ENCODE measurements at places on chromosomes 2 and 18.

DNA sequence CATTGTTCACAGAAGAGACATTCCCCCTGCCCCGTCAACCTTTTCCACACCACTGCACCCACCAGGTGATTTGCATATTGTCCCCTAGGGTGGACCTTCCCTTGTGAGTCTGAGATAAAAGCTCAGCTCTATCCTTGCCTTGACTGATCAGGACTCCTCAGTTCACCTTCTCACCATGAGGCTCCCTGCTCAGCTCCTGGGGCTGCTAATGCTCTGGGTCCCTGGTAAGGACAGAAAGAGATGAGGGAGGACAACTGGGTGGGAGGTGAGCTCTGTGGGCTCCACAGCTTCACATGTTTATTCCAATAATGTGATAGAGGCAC, 1160.1 kb downstream of the RPIA start:
- no peak for DNase-seq

GRCh38 chr18:33560686-33561370, 17.2 kb upstream of the ASXL3 start:
- DNase-seq, result peak; percentile 45

GRCh38 chr2:20537423-20538307, 90.8 kb downstream of the RHOB start:
- DNase-seq, result no peak

DNA sequence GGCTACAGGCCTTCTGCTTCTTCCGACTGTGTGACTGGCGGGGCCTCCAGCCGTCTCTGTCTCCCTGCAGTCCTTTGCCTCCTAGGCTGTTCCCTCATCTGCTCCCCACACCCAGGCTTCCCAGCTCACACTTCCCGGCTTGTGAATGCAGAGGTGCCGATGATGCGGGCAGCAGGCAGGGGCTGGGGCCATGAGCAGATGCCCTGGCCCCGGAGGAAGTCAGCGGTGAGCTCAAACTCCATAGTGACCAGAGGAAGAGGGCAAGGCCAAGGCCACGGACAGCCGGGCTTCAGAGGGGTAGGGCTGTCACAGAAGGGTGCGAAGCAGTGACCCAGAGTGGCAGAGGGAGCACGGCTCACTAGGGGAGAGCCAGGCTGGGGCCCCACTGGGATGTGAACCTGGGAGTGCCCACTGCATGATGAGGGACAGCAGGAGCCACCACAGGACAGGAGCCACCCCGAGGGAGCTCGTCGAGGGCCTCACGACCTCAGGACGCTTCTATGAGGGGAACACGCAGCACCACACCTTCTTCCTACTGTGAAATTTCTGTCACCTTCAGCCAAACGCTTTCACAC, 515.9 kb downstream of the EIPR1 start:
- no peak for DNase-seq

- no peak for DNase-seq
Measured at GRCh38 chr2:241519669-241520068, 11.3 kb upstream of the STK25 start.

DNA sequence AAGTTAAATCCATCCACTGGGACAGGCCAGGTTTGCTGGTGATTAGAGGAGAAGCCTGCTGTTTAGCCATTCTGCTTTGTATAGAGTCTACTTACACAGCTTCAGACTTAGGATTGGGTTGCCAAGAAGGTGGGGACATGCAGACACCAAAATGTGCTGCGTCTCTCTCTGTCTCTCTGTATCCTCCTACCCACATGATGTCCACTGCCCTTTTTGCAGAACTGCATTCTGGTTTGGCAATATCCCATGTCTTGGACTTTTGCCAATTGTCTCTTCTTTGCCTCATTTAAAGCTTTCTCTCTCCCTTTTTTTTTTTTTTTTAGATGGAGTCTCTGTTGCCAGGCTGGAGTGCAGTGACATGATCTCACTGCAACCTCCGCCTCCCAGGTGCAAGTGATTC, 261.1 kb upstream of the FN1 start:
- DNase-seq, result no peak

GRCh38 chr2:37871456-37872191, 53.5 kb upstream of the RMDN2 start:
- DNase-seq, result peak; percentile 92

- DNase-seq, result peak; percentile 14
Measured at GRCh38 chr2:86364894-86365293, 27.5 kb upstream of the REEP1 start.

DNA sequence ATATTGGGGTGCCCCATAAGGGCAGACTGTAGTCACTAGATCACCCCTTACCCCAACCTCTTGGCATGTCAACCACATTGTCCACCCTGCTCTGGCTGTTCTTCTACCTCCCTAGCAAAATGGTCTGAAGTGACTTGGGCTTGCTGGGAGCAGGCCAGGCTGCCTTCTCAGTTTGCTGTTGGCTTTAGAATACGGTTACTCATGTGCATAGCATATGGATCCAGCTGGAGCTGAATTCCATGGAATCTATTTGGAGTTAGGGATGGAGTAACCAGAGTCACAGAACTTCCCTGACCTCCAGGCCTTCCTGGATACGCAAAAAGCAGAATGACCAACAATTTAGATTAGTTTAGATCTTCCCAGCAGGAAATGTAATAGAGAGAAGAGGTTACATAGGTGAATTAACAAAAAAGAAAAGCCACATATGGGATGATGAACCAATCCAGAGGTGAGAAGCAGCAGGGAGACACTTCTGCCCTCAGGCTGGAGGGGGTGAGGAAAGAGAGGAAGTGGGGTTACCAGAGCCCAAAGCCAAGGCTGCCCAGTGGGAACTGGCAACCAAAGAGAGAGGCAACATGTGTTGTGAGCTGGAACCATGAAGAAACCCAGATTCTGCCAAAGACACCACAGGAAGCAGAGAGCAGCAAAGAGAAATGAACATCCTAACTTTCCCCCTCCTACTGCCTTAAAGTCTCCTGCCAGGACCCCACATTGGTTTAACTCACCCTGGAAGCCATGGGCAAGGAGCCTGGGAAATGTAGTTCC, 26.1 kb downstream of the PKDCC start:
- no peak for DNase-seq

GRCh38 chr2:437756-438393, 150.0 kb upstream of the ALKAL2 start:
- DNase-seq, result no peak

DNA sequence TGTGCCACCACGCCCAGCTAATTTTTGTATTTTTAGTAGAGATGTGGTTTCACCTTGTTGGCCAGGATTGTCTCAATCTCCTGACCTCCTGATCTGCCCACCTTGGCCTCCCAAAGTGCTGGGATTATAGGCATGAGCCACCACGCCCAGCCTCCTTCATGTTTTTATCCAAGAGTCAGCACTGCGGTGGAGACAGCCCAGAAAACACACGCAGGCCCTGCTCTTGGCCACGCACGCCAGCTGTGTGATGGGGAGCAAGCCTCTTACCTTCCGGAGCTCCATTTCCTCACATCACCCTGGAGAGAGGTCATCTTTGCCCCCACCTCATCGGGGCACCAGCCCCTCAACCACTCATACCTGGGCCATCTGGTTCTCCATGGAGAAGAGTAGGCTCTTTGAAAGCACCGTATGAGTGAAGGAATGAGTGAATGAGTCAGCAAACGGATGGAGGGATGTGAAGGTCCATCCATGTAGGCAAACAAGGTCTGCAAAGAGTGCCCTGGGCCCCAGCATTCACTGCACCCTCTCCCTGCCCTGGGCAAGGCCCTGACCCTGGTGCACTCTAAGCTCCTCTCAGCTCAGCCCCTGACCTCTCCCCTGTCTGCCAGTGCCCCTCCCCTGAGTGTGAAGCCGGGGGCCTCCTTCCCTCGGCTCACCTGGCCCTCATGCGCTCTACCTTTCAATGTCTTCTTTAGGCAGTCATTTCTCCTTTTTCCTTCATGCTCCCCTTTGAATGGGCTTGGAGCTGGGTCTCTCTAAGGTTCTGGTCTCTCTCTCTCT, 7.4 kb downstream of the GYPC start:
- DNase-seq, result no peak

GRCh38 chr18:21450503-21450902, 150.0 kb downstream of the ESCO1 start:
- DNase-seq, result no peak

DNA sequence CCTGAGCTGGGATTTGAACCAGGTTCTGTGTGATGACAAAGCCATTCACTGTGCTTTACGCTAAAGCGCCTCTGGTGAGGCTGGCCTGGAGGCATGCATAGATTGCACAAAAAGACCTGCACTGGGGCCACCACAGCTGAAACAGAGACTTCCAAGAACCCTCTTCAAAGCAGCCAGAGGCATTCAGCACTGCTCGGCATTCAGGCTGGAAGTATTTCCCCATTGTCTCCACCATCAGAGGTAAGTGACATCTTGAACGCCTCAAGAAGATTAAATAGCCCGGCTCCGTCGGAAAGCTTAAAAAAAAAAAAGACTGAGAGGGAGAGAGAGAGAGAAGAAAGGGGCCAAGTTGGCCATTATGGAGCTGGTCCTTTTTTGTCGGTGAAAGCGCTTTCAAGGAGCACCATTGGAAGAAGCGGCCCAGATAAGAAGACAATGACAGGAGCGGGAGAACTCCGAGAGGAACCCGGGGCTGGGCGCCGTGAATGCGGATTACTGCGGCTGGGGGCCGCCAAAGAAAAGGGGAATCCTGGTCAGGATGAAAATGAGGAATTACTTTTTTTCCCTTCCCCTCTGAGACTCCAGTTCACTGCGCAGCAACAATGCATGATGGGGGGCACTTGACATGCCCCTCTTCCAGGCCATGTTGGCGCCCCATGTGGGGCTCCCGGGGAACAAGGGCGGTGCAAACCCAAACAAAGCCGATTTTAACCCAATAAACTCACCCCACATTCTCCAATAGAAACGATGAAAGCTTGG, 228.3 kb downstream of the MYCN start:
- DNase-seq, result no peak

DNA sequence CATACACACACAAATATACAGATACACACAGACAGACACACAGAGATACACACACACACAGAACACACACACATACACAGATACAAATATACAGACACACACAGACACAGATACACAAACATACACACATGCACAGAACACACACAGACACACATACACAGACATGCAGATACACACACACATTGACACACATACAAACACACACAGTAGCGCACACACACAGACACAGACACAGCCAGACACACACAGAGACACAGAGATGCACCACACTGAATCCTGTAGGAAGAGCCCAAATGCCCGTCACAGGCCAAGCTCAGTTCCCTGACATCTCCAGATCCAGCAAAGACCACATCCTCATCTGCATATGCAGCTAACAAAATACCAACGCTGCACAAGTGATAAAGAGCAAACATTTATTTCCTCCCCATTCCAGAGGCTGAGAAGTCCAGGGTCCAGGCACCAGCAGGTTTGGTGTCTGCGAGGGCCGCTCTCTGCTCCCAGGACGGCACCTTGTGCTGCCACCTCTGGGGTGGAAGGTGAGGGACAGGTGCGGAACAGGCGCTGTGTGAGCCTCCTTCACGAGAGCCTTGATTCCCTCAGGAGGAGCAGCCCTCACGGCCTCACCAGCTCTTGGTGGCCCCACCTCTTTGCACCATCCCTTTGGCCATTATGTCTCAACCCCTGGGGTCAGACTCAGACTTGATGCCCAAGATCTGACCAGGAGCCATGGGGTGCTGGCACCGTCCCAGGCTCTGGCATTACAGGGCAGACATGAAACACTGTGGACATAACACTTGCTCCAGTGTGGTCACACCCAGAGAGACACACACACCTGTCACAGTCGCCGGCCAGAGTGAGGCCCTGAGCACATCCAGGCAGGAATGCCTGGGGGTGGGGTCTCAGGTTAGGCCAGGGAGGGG, 108.7 kb downstream of the NDUFA10 start:
- DNase-seq, result no peak

- no peak for DNase-seq
Measured at GRCh38 chr2:41993435-41993925, 54.3 kb upstream of the PKDCC start.

GRCh38 chr2:96163415-96163767, 18.2 kb upstream of the DUSP2 start:
- no peak for DNase-seq

GRCh38 chr2:239926587-239927232, 98.4 kb downstream of the NDUFA10 start:
- DNase-seq, result no peak

- no peak for DNase-seq
Measured at GRCh38 chr2:69386360-69386759, 667 bp downstream of the GFPT1 start.

- no peak for DNase-seq
Measured at GRCh38 chr2:52956766-52957165, 810.8 kb upstream of the CHAC2 start.

DNA sequence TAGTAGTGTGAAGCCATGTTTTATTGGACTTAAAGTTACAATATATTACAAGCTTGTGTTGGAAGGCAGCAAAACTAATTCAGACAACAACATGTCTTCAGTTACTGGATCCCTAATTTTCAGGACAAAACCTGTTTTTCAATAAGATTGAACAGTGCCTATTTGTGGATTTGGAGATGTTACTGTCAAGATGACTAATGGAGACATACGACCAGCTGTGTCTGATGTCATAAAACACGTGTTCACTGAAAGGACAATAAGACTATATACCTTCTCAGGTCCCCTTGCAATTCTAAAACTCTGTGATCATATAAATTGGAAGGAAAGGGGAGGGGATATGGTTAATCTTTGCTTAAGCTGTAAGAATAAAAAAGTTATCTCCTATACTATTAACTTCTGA, 21.7 kb downstream of the METTL21A start:
- no peak for DNase-seq

DNA sequence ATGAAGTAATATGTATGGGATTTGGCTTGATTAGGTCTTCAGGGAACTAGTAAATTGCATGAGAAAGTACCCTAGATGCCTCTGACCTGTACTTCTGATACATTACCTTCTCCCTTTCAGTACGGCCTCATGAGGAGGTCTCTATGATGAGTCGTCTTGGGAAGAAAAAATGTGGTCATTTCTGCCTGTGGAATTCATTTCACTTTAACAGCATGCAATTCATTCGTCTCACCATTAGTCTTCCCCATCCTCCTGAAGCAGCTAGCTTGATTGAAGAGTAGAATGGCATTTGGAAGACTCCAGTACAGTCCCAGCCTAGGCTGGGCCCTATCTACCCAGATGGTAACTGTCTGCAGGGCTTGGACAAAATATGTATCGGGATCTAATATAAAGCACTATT, 52.2 kb downstream of the TMX3 start:
- DNase-seq, result peak; percentile 67

DNA sequence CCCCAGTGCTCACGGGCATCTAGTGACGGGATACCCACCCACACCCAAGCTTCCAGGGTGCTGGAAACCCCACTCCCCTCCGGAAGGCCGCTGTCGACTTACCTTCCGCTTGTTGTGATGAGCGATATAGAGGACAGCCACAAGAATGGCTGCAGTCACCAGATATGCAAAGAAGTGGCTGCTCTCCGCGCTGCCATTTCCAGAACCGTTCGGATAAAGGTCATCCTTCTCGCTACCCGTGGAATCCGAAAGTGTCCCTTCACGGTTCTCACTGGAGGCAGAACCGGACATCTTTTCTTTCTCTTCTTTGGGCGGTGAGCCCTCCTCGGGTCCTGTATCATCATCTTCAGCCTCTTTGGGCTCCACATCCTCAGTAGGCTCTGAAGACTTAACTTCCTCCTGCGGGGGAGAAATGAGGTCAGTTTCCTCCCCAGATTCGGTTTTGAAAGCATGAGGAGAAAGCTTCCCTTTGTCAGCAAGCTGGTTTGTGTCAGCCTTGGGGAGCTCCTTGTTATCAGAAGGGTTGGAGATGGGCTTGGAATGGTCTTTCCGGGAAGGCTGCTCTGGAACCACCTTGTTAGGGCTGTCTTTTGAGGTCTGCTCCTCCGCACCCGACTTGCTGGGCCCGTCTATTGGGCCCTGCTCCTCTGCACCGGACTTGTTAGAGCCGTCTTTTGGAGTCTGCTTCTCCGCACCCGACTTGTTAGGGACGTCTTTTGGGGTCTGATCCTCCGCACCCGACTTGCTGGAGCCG, 1.2 kb downstream of the TGOLN2 start:
- peak; percentile 16 for DNase-seq

GRCh38 chr2:227460833-227461232, 11.1 kb upstream of the AGFG1 start:
- DNase-seq, result no peak

All from fibroblast of skin of right biceps (primary cell).